ENCODE measurements at places on chromosomes 4 and X.
A peak's percentile ranks its signal among the peaks of the same experiment; 100 is the strongest.

DNA sequence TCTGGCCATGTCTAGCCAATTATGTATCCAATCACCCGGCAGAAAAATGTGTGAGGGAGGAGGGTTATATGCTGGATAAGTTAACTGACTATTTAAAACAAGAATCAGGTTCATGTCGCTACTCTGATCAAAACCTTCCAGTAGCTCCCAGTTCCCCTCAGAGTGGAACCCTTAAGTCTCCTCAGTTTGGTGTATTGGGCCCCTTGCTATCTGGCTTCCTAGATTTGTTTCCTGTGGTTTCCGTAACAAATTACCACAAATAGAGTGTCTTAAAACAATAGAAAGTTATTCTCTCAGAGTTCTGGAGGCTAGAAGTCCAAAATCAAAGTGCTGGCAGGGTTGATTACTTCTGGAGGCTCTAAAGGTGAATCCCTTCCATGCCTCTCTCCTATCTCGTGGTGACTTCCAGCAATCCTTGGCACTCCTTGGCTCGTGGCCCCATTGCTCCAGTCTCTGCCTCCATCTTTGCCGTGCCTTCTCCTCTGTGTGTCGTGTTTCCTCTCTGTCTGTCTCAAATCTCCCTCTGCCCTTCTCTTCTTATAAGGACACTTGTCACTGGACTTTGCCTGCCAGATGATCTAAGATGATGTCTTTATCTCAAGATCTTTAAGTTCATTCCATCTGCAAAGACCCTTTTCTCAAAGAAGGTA is 10.5 kb upstream of the ENPP6 start:
- no peak for DNase-seq

DNA sequence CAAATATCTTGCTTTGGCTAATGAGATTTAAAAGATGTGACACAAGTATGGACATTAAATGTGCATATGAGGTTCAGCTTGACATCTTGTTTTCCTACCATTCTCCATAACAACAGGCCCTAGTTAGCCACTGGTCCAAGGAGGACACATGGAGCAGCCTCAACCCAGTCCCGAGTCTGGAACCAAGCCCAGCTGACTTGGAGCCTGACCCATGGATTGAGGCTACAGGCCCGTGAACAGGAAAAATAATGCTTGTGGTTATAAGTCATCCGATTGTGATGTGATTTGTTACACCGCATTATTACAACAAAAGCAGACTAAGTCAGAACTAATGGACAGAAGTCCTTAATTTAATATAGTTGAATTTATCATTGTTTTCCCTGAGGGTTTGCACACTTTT is 123.2 kb upstream of the BANK1 start:
- DNase-seq, result peak; percentile 13

DNA sequence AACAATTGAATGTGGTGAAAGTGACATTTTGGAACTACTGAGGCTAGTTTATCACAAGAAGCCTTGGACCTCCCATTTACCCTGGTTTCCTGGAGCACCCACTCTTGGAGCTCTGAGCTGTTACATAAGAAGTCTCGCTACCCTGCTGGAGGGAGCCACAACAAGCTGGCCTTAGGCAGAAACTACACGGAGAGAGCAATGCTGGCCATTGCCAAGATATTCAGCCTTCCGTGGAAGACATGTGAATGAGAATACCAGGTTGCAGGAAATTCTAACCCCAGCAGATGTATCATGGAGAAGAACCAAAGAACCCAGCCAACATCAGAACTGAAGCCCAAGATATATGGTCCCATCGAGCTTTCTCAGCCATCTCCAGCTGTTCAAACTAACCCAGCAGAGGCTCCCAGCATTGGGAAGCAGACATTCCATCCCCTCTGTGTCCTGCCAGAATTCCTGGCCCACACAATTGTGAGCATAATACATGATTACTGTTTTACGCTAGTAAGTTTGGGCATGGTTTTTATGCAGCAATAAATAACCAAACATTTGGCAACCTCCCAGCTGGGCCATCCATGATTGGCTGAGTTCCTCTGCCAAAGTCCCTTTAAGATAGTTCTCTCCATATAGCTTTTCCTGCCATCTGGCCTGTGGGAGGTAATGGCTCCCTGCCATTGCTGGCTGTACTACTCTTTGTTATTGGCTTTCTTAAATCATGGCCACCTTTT is 17.9 kb upstream of the PDE5A start:
- no peak for DNase-seq

GRCh38 chr4:71694961-71695360 is 88.9 kb downstream of the GC start:
- DNase-seq, result no peak

GRCh38 chr4:37867102-37867501 is 23.8 kb upstream of the TBC1D1 start:
- DNase-seq, result no peak

GRCh38 chrX:55357236-55357635 is 92.5 kb upstream of the PAGE3 start:
- DNase-seq, result no peak

GRCh38 chr4:95358421-95358820 is 190.4 kb downstream of the UNC5C start:
- peak; percentile 30 for DNase-seq

- peak; percentile 53 for DNase-seq
These were observed 15.2 kb downstream of the HSD17B11 start for GRCh38 chr4:87375719-87376291.

DNA sequence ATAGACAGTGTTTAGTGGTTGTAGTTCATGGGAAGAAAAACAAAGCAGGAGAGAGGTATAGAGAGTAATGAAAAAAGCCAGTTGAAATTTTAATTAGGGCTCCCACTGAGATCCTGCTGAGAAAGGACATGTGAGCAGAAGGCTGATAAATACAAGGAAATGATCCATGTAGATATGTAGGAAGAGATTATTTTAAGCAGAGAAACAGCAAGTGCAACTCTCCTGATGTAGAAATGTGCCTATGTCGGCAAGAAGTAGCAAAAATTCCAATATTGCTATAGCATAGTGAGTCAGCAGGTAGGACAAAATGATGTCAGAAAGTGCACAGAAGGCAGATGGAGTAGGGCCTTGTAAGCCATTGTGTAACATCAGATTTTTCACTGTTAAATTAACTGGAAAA is 1027.3 kb downstream of the PCDH18 start:
- DNase-seq, result peak; percentile 23

- no peak for DNase-seq
These were observed 77.5 kb downstream of the TMEM156 start for GRCh38 chr4:38954727-38955126.

All from epithelial cell of proximal tubule (primary cell).